ENCODE measurements at places on chromosomes 4 and X.

DNA sequence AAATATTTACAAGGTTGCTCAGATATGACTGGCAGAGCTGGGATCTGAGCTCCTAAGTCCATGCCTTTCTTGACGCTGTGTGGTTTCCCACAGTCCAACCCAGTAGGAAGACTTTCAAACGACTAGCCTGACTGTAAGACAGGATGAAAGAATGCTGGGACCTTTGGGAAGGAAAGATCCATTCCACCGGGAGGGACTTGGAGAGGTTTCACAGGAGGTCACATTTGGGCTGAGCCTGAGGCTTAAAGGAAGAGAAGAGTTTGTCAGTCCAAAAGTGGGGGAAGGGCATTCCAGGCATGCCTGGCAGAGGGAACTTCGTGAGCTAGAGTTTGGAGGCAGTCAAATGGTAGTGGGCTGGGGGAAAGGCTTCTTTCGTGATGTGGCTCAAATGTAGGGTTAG lies 1.5 kb downstream of the STARD8 start:
- peak; percentile 7 for DNase-seq

DNA sequence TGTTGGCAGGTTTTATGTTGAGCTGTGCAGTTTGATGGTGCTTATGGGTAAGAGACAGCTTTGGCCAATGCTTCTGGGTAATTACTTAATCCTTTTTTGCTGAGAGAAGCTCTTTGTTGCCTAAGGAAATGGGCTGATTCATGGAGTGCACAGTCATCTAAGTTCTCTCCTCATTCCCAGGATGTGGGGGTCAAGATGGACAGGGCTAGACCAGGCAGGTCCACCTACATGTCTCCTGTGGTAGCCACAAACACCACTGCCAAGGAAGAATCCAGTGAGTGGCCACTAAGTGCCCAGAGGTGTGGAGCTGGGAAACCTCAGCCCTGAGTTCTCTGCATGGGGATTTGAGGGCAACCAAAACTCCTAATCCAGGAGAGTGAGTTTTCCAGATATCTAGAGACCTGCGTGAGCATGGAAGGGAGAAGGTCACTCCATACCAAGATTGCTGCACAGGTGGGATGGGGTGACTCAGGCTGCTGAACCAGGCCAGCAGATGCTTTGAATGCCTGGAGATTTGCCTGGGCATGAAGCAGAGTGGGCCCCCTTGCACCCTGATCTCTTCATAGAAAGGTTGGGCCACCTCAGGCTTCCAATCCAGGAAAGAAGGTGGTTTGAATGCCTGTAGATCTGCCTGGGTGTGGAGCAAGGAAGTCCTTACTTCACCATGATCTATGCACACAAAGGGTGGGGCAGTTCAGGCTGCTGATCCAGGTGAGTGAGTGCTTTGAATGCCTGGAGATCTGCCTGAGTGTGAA lies 234.8 kb upstream of the GNPDA2 start:
- no peak for DNase-seq

DNA sequence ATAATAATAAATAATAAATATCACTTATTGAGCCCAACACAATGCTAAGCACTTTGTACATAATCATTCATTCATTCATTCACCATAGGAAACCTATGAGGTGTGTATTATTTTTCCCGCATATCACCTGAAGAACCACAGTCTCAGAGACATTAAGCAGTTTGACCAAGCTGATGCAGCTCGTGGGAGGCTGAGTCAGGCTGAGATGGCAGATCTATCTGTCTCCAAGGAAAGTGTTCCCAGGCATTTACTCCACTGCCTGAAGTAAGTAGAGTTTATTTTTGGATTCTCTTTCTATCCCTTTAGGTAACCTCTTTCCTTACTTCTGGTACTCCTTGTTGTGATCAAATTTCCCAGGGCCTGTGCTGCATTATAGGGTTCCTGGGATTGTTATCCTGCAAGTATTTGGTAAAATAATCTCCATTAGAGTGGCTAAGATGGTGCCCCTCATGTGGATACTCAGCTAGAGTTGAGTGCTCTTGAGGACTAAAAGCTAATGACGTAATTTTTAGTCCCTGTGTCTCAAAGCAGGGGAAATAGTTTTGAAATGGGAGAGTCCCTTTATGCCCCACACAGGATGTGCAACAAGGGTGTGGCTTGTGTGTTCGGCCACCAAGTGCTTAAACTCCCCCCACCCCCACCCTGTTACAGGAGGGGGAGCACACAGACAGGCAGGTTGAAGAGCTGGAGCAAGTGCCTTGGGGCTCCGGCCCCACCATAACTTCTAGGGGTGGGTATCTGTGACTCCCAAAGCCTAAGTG lies 467.0 kb downstream of the STIM2 start:
- no peak for DNase-seq

GRCh38 chr4:81648576-81649275 lies 177.0 kb upstream of the RASGEF1B start:
- peak; percentile 69 for DNase-seq

GRCh38 chrX:99117011-99117410 lies 1293.1 kb downstream of the PCDH19 start:
- DNase-seq: no peak
